ENCODE measurements at places on chromosomes 1 and 21. TPM values are rescaled to one million over a fixed set of nuclear protein-coding genes. Genes with fewer than 3 reads are reported as not detected.

DNA sequence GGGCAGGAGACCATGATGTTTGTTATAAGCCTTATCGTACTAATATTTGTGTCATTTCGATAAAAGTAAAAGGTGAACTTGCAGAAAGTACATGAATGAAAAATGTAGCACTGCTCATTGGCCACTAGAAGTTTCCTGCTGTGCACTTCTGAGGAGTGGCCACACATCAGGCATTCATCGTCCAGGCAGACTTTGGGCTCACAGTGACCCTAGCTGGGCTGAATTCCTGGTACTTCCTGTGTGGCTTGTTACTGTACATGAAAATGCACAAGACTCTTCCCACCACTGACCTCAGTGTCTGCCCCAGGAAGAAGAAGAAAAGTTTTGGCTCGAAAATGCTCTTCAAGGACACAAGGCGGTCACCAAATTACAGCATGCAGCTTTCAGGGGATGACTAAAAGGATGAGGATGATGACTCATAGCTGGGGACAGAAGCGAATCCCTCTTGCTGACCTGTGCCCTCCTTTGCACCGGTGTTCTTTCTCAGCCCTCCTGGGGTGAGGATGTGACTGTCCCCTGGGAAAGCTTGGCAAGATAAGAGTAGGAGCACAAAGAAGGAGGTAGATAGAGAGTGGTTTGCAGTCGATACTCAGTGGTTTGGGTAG, 252.4 kb upstream of the KAZN start:
- no peaks in the 10 kb centered on the region for H3K4me1 ChIP-seq
- H3K27me3 ChIP-seq: no peaks in the 10 kb centered on the region
- DNase-seq: no peak
- no peak overlapping the region for H3K4me3 ChIP-seq
- no peak overlapping the region for H3K27ac ChIP-seq
- H3K36me3 ChIP-seq: no peaks in the 10 kb centered on the region

Gene CFHR2
- total RNA-seq: not detected

Gene PKLR
- not detected for total RNA-seq

Gene BATF3
- total RNA-seq: 10.0 TPM

DNA sequence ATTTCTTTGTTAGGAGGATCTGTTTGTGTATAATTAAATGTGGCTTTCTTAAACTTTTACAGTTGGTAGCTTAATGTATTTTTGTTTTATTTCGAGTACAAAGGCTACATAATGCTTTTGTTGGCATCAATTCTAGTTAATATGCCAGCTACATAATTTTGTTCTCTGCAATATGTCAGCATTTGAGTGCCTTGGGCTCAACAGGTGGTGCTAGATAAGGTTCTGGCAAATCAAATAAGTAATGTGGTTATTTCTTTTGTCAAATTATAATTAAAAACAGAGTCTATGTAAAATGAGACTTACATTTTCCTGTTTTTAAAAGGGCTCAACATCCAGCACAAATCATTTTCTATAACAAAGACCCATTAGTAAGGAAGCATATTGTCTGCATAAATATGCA, 410.6 kb upstream of the NR5A2 start:
- H3K4me1 ChIP-seq: no peaks in the 10 kb centered on the region
- no peaks in the 10 kb centered on the region for H3K27me3 ChIP-seq
- no peak for DNase-seq
- H3K36me3 ChIP-seq: no peaks in the 10 kb centered on the region
- H3K4me3 ChIP-seq: no peak overlapping the region

GRCh38 chr1:53542551-53542950, 83.4 kb downstream of the DMRTB1 start:
- H3K4me3 ChIP-seq: no peak overlapping the region
- no peaks in the 10 kb centered on the region for H3K27me3 ChIP-seq
- H3K4me1 ChIP-seq: peaks cover 20% of the 10 kb centered on the region
- H3K36me3 ChIP-seq: no peaks in the 10 kb centered on the region

GRCh38 chr1:24301785-24302175, 17.4 kb upstream of the GRHL3 start:
- H3K36me3 ChIP-seq: no peaks in the 10 kb centered on the region
- H3K27ac ChIP-seq: no peak overlapping the region
- DNase-seq: no peak

- H3K27me3 ChIP-seq: no peaks in the 10 kb centered on the region
- no peak overlapping the region for H3K27ac ChIP-seq
- DNase-seq: no peak
- H3K36me3 ChIP-seq: no peaks in the 10 kb centered on the region
- no peaks in the 10 kb centered on the region for H3K4me1 ChIP-seq
- H3K4me3 ChIP-seq: no peak overlapping the region
Measured at GRCh38 chr21:29449306-29449950, 150.7 kb downstream of the BACH1 start.

DNA sequence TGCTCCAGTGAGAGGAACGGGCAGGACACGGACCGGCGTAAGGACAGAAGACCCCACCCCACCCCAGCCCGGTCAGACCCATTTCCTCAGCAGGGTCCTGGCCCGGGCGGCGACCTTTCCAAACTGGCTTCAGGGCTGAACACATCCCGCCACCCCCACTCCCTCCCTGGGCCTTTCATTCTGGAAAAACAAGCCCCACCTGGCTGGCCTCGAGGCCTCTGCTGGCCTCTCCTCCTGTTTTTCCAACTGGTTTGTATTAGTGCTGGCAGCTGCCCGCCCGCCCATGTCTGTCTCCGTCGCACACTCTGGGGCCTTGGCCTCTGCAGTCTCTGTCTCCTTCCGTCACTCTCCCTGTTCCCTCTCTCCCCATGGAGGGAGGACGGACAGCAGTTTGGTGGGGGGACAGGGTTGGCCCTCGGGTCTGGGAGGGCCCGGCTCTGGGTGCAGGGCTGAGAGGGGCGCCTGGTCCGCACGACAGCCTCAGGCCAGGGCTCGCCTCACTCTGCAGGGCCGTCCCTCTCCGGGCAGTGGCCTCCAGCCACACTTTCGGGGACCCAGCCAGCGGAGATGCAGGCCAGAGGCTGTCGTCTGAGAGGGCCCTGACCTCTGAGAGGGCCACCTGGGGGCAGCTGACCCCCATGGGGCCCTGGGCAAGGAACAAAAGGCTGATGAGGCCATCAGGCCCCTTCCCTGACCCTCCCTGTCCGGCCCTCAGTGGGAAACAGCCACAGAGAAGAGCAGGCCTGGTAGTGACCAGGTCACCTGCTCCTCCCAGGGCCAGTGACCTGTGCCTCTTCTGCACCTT, 1.5 kb upstream of the MXRA8 start:
- H3K36me3 ChIP-seq: no peaks in the 10 kb centered on the region
- H3K4me1 ChIP-seq: peaks cover 71% of the 10 kb centered on the region
- no peaks in the 10 kb centered on the region for H3K27me3 ChIP-seq
- DNase-seq: no peak
- peak overlapping the region; percentile 95 for H3K27ac ChIP-seq

DNA sequence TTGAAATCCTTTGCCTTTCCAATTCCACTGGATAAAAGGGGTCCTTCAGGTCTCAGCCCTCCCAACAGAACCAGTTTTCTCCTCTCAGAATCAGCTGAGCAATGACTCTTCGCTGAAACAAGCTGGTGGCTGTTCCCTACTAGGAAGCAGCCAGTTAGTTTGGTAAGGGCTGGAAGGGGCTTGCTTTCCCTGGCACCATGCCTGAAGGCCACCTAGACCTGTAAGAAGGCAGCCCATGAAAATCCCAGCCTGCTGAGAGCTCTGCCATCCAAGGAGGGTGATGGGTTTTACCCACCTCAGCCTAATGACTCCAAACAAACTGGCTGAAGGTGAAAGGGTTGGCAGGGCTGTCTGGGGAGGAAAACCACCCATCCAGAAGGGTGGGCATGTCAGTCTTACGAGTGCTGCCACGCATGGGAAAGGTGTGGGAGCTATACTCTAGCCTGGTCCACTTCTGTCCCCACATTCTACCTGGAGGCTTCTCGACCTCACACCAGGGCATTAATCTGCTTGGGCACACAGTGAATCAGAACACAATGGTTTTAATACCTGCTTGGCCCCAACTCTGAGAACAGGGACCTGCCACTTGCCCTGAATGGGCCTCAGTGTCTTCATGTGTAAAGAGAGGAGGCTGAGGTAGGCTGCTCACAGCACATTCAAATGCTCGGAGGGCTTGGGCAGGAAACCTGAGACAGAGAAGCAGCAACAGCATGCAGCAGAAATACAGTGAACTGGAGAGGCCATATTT, 53.0 kb downstream of the CD46 start:
- peaks cover 42% of the 10 kb centered on the region for H3K36me3 ChIP-seq
- no peak for DNase-seq
- H3K4me1 ChIP-seq: peaks cover 57% of the 10 kb centered on the region
- no peak overlapping the region for H3K4me3 ChIP-seq
- no peaks in the 10 kb centered on the region for H3K27me3 ChIP-seq

DNA sequence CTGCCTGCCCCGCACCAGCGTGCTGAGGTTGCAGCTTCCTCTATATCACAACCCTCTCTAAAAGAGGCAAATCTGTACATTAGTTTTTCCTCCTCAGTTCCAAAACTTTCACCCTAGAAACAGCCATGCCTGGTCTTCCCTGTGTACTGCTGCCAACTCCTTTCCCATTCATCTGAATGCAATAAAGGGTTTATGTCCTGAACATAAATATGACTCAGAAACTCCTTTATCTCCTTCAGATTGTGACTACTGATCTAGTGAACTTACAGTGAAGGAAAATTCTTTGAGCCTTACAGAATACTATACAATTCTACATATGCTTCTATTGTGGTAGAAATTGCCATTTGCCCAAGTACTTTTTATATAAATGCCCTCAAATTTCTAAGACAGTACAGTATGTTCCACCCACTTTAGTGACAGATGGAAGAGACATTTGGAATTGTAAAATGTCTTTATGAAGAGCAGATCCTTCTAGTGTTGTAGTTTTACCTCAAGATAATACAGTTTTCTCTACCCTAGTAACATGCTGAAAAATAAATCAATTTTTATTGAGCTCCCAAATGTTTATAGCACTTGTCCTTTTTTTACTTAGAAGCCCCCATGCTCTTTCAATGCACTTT, 345.1 kb upstream of the SNX7 start:
- no peaks in the 10 kb centered on the region for H3K36me3 ChIP-seq
- no peaks in the 10 kb centered on the region for H3K4me1 ChIP-seq
- no peak overlapping the region for H3K27ac ChIP-seq
- DNase-seq: no peak
- no peak overlapping the region for H3K4me3 ChIP-seq

DNA sequence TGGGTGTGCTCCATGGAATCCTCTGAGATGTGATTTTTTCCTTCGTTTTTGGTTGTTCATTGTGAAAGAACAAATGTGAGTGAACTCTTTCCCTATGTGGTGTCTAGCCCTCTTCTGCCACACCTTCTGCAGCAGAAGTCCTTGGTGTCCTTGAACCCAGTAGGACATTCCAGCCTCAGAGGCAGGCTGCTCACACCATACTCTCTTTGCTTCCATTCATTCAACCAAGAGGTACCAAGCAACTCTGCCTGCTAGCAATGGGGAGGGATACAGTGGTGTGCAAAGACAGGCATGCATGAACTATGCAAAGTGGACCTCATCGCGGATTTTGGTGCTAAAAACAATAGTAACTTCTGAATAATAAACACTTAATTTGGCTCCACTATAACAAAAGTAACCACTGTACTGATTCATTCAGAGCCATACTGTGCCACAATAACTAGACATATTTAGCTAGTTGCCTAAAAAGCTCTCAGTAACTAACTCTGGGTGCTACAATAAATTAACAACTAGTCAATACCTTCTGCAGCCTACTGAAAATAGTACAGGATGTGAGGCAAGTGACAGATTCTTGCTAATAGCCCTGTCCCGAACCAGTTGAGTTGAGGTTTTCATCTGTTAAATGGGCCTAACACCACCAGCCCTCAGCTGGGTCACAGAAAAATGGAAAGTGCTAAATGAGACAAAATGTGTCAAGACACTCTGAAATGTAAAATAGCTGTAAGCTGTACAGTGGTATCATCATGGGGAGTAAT, 155.4 kb downstream of the SLC45A1 start:
- no peak for DNase-seq
- H3K4me1 ChIP-seq: no peaks in the 10 kb centered on the region
- H3K27ac ChIP-seq: no peak overlapping the region
- no peaks in the 10 kb centered on the region for H3K36me3 ChIP-seq
- no peaks in the 10 kb centered on the region for H3K27me3 ChIP-seq

Gene KRTAP19-8
- total RNA-seq: not detected

- peak overlapping the region; percentile 99 for H3K27ac ChIP-seq
- peaks cover 97% of the 10 kb centered on the region for H3K4me1 ChIP-seq
- H3K27me3 ChIP-seq: no peaks in the 10 kb centered on the region
- no peak overlapping the region for H3K4me3 ChIP-seq
- no peak for DNase-seq
- no peaks in the 10 kb centered on the region for H3K36me3 ChIP-seq
Measured at GRCh38 chr1:21930629-21931170, 6.4 kb downstream of the HSPG2 start.

DNA sequence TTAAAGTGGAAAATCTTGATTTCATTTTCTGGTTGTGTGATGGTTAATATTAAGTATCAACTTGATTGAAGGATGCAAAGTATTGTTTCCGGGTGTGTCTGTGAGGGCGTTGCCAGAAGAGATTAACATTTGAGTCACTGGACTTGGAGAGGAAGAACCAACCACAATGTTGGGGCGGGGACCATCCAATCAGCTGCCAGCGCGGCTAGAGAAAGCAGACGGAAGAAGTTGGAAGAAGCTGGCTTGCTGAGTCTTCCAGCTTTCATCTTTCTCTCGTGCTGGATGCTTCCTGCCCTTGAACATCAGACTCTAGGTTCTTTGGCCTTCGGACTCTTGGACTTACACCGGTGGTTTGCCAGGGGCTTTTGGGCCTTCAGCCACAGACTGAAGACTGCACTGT, 832.6 kb upstream of the TMPRSS15 start:
- H3K36me3 ChIP-seq: no peaks in the 10 kb centered on the region
- H3K27ac ChIP-seq: no peak overlapping the region
- no peaks in the 10 kb centered on the region for H3K4me1 ChIP-seq
- H3K4me3 ChIP-seq: no peak overlapping the region

Gene RNU1-3
- under 0.01 TPM for total RNA-seq

Data from sigmoid colon (tissue), 7 donors.